Neural progenitor cell (in vitro differentiated cells): ENCODE measurements at places on chromosomes 7 and 10. TPM values are rescaled to one million over a fixed set of nuclear protein-coding genes. Genes with fewer than 3 reads are reported as not detected.

GRCh38 chr10:36026081-36026480 is 384.0 kb upstream of the FZD8 start:
- DNase-seq: no peak

- DNase-seq: no peak
Observed at GRCh38 chr7:96005271-96005670, 232.9 kb downstream of the DYNC1I1 start.

GRCh38 chr10:101066146-101066895 is 4.5 kb downstream of the KAZALD1 start:
- DNase-seq: peak; percentile 76

GRCh38 chr10:18659819-18660535 is 746 bp downstream of the ARL5B start:
- peak; percentile 21 for DNase-seq

DNA sequence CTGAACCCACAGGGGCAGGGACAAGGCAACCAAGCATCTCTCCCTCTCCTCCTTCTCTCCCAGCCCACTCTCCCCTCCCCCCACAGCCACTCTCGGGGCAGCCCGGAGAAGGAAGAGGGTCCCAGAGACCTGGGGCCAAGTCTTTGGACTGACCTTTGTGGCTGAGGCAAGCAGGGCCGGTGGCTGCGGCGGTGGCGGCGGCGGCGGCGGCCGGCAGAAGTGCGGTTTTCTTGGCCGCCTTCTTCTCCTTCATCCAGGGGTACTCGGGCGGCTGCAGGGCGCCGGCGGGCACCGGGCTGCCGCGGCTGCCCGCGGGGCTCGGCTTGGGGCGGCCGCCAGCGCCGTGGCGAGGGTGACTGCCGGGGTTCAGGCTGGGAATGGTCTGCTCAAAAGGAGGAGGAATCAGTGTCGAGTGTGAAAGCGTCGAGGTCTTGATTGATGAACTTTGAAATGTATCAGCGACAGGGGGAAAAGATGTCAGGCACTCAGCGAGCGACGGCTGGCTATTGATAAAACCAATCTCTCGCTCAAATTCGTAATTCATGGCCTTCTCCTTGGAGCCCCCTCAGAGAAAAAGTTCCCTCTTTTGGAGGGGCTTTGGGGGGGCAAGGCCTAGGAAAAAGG is 414 bp downstream of the HOXA2 start:
- DNase-seq: peak; percentile 59

Gene GNAT3
- total RNA-seq: not detected in 2 replicates

Gene CALML3
- total RNA-seq: not detected in 2 replicates

- DNase-seq: no peak
Observed at GRCh38 chr7:114835303-114835702, 86.6 kb upstream of the MDFIC start.

DNA sequence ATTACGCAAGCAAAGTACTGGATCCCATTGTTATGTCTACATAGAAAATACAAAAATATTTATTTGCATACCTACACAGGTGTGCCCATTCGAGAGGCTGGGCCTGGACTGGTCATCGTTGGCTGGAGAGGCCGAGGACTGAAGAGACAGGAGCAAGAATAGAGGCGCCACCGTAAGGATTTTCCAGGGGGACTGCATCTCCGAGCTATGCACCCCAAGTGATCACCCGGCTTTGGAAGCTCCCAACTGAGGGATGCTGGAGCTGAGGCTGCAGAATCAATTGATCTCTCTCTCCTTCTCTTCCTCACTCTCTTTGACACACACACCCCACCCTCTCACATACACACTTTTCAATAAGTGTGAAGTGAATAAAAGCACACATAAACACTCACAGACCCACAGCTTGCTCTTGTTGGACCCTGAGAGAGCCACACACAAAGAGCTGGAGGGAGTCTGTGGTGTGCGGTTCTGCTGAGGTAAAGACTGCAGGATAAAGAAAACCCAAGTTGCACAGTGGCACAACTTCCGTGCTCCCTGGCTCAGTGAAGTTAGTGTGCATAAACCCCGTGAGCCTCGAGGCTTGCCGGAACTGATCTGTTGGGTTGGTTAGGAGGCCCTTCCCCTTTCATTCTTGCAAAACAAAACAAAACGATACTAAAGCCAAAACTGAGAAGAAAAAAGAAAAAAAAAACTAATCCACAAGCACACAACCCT is at the start of gene AOAH:
AOAH (minus strand) TSS at position 544 of the 714 bp plus-strand sequence; CDS start at position 198, 346 bp downstream.
- DNase-seq: no peak

DNA sequence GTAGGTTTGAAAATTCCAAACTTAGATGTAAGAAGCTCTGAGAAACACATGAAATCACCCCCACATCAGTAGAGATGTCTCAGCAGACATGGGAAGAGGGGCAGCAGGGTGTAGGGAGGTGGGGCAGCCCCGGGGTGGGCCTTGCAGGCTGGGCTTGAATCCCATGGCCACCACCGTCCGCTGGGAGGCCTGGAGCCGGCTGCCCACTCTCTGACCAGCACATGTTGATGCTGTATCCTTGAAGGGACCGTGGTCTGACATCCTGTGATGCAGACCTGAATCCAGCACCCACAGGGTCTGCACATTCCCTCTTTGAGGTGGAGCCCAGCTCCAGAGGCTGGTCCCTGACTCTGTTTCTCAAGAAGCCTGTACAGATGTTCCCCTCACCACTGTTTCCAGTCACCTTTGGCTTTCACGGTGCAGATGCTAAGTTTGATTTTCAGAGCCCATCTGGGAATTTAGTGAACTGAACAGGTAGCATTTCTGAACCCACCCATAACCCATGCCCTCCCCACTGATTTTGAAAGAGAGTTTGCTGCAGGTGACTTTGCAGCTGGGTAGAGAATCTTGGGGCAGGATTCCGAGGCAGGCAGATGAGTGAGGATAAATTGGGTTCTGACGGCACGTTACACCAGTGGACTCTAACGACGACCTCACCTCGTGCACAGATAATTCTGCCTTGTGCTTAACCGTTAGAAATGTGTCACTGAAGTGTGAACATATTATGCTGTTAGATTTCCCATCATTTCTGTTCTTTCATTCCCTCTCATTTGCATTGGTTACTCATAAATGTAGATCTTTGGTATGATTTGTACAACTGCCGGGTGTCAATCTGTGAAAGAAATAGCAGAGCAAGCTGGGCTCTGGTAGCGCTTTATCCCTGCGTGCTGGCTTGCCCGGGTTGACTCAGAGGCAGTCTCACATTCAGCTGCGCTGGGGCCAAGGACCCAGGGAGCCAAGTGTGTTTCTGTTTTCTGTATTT is 45.7 kb downstream of the IKZF1 start:
- no peak for DNase-seq

DNA sequence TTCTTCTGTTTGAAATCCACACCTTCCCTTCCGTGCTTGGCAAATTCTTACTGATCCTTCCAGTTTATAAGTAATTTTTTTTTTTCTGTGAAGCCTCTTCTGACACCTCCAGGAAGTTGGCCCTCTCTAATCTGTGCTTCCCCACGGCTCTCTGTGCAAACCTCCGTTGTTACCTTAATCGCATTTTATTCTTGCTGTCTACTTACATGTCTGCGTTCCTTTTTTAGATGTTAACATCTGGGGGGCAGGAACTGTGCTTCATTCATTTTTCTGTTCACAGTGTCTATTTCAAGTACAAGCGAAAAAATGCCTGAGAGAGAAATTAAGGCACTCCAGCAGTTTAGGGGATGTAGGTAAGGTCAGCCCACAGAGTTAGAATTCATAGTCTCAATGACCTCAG is 8.4 kb upstream of the CAMK1D start:
- DNase-seq: no peak

GRCh38 chr10:119469846-119470245 is 72.7 kb downstream of the RGS10 start:
- DNase-seq: no peak

- DNase-seq: no peak
Observed at GRCh38 chr7:157622000-157622399, 285.2 kb downstream of the DNAJB6 start.

- DNase-seq: no peak
Observed at GRCh38 chr10:1712314-1712713, 25.0 kb downstream of the ADARB2 start.

GRCh38 chr7:23426876-23427275 is 43.4 kb downstream of the IGF2BP3 start:
- no peak for DNase-seq

Gene C10orf67
- not detected in 2 replicates for total RNA-seq

GRCh38 chr7:121039994-121040393 is 51.5 kb downstream of the CPED1 start:
- DNase-seq: no peak

Gene CCL24
- total RNA-seq: not detected in 2 replicates

Gene SEM1
- total RNA-seq: 65.2 and 78.5 TPM in 2 replicates

Gene CYP3A5
- total RNA-seq: not detected in 2 replicates

GRCh38 chr7:120218712-120219111 is 54.3 kb upstream of the KCND2 start:
- DNase-seq: no peak

- no peak for DNase-seq
Observed at GRCh38 chr7:3151784-3152183, 108.1 kb upstream of the CARD11 start.

DNA sequence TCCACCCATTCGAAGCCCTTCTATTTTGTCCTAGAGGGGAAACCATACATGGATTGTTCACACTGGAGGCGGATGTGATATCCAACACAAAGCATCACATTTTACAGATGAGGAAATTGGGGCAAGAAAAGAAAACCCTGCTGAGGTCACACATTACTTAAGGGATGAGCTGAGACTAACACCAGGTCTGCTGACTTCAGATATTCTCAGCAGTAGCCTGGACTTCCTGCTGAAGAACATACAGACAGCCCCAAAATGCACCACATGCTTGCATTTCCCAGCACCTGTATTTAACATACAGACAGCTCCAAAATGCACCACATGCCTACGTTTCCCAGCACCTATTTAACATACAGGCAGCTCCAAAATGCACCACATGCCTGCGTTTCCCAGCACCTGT is 11.2 kb downstream of the GIMAP5 start:
- no peak for DNase-seq

DNA sequence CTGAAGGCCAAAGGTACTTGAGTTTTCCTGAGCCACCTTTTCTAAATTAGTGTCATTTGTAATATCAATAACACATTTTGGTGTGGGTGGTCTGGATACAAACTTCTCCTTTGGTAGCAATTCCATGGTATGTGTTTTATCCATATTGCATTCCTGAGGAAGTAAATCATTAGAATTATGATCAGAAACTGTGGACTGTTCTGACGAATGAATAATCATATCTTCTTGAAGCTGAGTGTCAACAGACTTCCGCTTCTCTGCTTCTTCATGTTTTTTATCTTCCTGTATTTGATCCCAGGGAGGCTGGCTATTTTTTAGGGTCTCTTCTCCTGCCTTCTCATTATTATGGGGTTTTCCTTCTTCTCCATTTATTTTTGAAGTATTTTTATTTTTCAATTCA is 81.4 kb downstream of the NRBF2 start:
- no peak for DNase-seq

DNA sequence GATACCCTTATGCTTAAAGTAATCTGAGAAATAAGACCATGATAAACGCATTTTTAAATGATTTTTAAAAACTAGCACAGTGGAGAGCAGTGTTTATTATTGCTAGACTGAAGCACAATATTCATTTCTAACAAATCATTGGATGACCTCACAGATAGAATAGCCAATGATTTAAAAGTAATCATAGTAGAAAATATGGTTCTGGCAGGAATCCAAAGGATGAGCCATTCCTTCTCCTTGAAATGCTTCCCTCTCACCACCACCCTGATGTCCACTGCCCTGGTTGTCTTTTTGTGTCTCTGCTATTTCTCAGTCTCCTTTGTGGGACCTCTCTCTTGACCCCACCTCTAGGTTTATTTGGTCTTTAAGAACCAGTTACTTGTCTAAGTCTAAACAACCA is 64.9 kb downstream of the PRKG1 start:
- DNase-seq: no peak

- no peak for DNase-seq
Observed at GRCh38 chr10:59047180-59047579, 129.3 kb upstream of the PHYHIPL start.

DNA sequence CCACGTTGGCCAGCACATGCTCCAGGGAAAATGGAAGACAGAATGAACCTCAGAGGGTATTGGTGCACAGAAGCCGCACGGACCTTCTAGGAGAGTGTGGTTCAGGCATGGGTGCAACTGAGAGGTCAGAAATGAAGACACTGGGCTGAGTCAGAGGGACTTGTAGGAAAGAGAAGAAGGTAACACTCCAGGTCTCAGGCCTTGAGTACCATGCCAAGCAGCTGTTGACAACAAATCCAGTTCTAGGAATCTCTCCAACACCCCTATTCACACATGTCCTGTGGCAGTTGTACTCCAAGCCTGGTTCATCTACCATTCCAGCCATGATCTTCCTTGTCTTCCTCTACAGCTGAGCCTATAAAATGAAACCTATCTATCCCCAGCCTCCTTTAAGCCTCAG is 251.6 kb downstream of the USP6NL start:
- DNase-seq: no peak

Gene ITGA8
- total RNA-seq: 0.15 TPM in 1 of 2 replicates, not detected in the other

Gene SLC39A12
- 0.22 TPM in 1 of 2 replicates, not detected in the other for total RNA-seq

- peak; percentile 22 for DNase-seq
Observed at GRCh38 chr10:7889947-7890542, 71.7 kb downstream of the TAF3 start.

- no peak for DNase-seq
Observed at GRCh38 chr10:28661035-28661434, 16.3 kb upstream of the BAMBI start.

GRCh38 chr7:27176962-27177794 is 3.1 kb upstream of the HOXA10 start:
- no peak for DNase-seq

Gene ATOH7
- total RNA-seq: 0.93 TPM in 1 of 2 replicates, not detected in the other

Gene CPXM2
- not detected in 2 replicates for total RNA-seq

Gene HOXA9
- not detected in 2 replicates for total RNA-seq

GRCh38 chr10:16788778-16789177 is 28.4 kb downstream of the RSU1 start:
- no peak for DNase-seq

Gene MNX1
- not detected in 2 replicates for total RNA-seq

DNA sequence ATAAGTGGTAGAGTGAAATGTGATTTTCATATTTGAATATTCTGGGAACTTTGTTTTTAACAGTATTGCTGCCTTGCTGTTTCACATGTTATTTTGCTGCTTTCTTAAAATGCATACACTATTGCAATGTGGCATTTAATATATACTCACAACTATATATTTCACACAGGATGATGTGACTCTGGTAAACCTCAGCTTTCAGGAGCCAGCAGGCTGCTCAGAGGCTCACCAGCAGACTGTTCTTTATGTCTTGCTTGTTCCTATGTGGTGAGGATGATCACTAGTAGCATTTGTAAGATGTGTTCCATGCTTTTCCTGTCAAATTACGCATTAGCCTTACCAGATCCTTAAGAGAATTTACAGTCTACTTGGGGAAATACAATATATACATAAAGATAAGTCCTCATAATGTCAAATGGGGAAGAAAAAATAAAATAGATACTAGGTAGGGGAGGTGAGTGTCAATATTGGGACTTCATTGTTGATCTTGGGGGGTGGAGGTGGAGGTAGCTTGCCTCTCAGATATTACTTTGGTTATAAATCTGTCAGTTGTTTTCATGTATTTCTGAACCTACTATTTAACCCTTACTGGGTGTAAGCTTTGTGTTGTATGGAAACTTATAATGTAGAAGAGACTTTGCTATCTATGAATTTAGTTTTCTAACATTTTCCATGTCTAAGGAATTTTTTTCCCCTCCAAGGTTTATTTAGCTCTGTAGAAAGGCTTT is 8.4 kb downstream of the GNAI1 start:
- DNase-seq: no peak

Gene TMEM196
- not detected in 2 replicates for total RNA-seq

- DNase-seq: no peak
Observed at GRCh38 chr7:73426016-73426415, 7.6 kb upstream of the FZD9 start.

Gene CHN2
- total RNA-seq: 6.6 and 7.7 TPM in 2 replicates
